A549 treated with Hydrocortisone at 1 μM for 4 hours (cell line): ENCODE measurements at places on chromosomes 4 and X. TPM values are rescaled to one million over a fixed set of nuclear protein-coding genes. Genes with fewer than 3 reads are reported as not detected.

The PITX2 gene
- total RNA-seq, result 0.68 to 1.0 TPM (median 0.82 TPM) in 5 replicates

The STK26 gene
- total RNA-seq, result 8.3 to 12.9 TPM (median 10.1 TPM) in 5 replicates

The DCAF8L2 gene
- not detected in 5 replicates for total RNA-seq

The GLRA3 gene
- total RNA-seq, result 0.01 TPM in 1 of 5 replicates, not detected in the others

The ADH1A gene
- not detected in 5 replicates for total RNA-seq

The BEX3 gene
- total RNA-seq, result 224 to 269 TPM (median 256 TPM) in 5 replicates

The EVC gene
- 7.9 to 11.1 TPM (median 10.6 TPM) in 5 replicates for total RNA-seq

The UBE2A gene
- total RNA-seq, result 132 to 143 TPM (median 138 TPM) in 5 replicates

The RADX gene
- 0.03 to 0.06 TPM (median 0.03 TPM) in 4 of 5 replicates, not detected in the other for total RNA-seq

The PFKFB1 gene
- 0.06 to 0.14 TPM (median 0.09 TPM) in 4 of 5 replicates, not detected in the other for total RNA-seq

The KCNIP4 gene
- total RNA-seq, result not detected in 5 replicates

The ARHGAP36 gene
- total RNA-seq, result not detected in 5 replicates

The ABRAXAS1 gene
- total RNA-seq, result 4.7 to 7.4 TPM (median 6.3 TPM) in 5 replicates

The FAM47A gene
- not detected in 5 replicates for total RNA-seq

The MEPE gene
- total RNA-seq, result not detected in 5 replicates

The SPANXB1 gene
- total RNA-seq, result 1.5 to 3.4 TPM (median 2.0 TPM) in 5 replicates

The MAGEA2 gene
- 0.06 to 0.29 TPM (median 0.07 TPM) in 3 of 5 replicates, not detected in the others for total RNA-seq

The BEX1 gene
- not detected in 5 replicates for total RNA-seq

The PNCK gene
- 0.13 to 0.44 TPM (median 0.26 TPM) in 3 of 5 replicates, not detected in the others for total RNA-seq

The TAPT1 gene
- 10.4 to 17.5 TPM (median 16.1 TPM) in 5 replicates for total RNA-seq

The ADH6 gene
- 0.03 to 0.10 TPM in 2 of 5 replicates, not detected in the others for total RNA-seq

The FABP2 gene
- not detected in 5 replicates for total RNA-seq

The DOCK11 gene
- total RNA-seq, result 6.3 to 8.5 TPM (median 7.0 TPM) in 5 replicates

The KIT gene
- total RNA-seq, result 0.02 to 0.03 TPM (median 0.03 TPM) in 3 of 5 replicates, not detected in the others

The RBM46 gene
- total RNA-seq, result not detected in 5 replicates

The LEF1 gene
- total RNA-seq, result 0.08 to 0.24 TPM (median 0.16 TPM) in 4 of 5 replicates, not detected in the other

The CHST7 gene
- 25.0 to 49.0 TPM (median 38.9 TPM) in 5 replicates for total RNA-seq

The AMBN gene
- total RNA-seq, result not detected in 5 replicates

The C4orf51 gene
- not detected in 5 replicates for total RNA-seq

The TCEAL5 gene
- total RNA-seq, result 0.11 TPM in 1 of 5 replicates, not detected in the others

The HAND2 gene
- total RNA-seq, result 0.32 to 0.66 TPM (median 0.50 TPM) in 5 replicates

The CYP2U1 gene
- 1.3 to 1.8 TPM (median 1.6 TPM) in 5 replicates for total RNA-seq

The NAP1L2 gene
- 0.76 to 1.3 TPM (median 1.0 TPM) in 5 replicates for total RNA-seq

The AMTN gene
- not detected in 5 replicates for total RNA-seq

The STOX2 gene
- total RNA-seq, result 2.1 to 3.3 TPM (median 2.4 TPM) in 5 replicates
